ENCODE measurements at places on chromosomes 12 and 14.
A peak's percentile ranks its signal among the peaks of the same experiment; 100 is the strongest.

GRCh38 chr12:40194846-40195245 is 30.0 kb upstream of the LRRK2 start:
- DNase-seq = no peak

DNA sequence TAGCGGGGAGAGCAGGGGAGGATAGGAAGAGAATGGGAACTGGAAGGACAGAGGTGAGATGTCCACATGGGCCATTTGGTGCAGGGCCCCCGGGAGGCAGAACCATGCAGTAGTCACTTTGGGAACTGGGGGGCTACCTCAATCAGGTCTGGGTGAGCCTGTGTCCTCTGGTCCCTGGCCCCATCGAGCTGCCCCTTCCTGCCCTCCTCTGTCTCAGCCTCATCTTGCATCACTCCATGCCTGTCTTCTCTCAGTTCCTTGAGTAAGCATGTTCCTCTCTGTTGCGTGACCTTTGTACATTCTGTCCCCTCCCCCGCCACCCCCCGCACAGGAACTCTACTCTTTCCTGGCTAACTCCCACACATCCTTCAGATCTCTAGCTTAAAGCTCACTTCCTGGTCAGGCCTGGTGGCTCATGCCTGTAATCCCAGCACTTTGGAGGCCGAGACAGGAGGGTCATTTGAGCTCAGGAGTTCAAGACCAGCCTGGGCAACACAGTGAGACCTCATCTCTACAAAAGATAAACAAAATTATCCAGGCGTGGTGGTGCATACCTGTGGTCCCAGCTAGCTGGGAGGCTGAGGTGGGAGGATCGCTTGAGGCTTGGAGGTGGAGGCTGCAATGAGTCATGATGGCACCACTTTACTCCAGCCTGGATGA is 23.2 kb downstream of the FOS start:
- peak; percentile 34 for DNase-seq

DNA sequence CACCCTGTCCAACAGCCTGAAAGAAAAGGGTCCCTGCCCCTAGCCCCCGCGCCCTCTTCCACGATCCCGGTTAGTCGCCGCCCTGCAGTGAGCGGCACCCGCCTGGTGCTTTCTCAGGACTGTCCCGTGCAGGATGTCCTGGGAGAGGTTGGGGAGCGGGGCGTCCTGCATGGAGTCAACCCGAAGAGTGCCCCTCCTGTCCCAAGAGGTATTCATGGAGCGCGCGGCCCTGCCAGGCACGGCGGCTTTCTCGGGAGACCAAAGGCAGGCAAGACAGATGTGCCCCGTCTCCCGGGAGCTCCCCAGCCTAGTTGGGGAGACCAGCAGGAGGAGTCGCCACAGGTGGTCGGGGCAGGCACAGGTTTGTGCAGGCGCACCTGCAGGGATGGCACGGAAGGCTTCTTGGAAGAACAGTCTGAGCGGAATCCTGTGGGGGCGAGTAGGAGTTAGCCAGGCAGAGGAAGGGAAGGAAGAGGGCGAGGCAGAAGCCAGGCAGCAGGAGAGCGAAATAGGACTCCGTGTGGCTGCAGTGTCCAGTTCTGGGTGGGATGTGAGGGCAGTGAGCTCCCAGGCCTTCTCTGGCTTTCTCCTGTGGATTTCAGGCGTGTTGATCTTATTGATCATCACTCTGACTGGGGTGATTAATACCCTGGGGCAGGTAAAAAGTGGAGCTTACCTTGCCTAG is 723 bp downstream of the SIVA1 start:
- DNase-seq = no peak

GRCh38 chr12:95215949-95216348 is 1.3 kb downstream of the FGD6 start:
- no peak for DNase-seq

- no peak for DNase-seq
Measured at GRCh38 chr12:66387117-66387516, 84.8 kb downstream of the HELB start.

- no peak for DNase-seq
Measured at GRCh38 chr14:58077621-58078020, 74.4 kb downstream of the ARMH4 start.

DNA sequence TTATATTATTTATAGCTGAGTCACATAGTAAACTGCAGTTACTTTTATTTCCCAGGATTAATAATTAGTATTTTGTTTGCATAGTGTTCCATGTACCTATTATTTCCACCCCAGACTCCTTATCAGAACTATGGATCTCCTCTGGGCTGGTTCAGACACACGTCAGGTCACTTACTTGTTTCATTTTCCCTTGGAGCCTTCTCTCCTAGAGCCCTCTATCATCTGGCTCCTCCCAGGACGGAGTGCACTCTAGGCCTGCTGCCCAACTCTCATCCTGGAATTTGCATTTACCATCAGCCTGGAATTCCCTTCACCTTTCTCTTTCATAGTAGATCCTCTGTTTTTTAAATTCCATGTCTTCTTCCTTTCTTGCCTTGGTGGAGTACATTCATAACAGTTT is 28.5 kb upstream of the GALNT16 start:
- no peak for DNase-seq

DNA sequence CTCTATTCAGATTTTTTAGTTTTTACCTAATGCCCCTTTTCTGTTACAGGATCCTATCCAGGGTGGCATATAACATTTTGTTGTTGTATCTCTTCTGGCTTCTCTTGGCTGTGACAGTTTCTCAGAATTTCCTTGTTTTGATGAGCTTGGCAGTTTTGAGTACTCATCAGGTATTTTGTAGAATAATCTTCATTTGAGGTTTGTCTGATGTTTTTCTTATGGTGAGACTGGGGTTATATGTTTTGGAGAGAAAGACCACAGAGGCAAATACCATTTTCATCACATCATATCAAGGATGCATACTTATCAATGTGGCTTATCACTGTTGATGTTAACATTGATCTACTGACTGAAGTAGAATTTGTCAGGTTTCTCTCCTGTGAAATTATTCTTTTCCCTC is 14.0 kb upstream of the LYZ start:
- no peak for DNase-seq

- DNase-seq = no peak
Measured at GRCh38 chr14:68898248-68899032, 80.7 kb downstream of the ACTN1 start.

GRCh38 chr14:23119363-23120327 is 590 bp upstream of the CEBPE start:
- no peak for DNase-seq

DNA sequence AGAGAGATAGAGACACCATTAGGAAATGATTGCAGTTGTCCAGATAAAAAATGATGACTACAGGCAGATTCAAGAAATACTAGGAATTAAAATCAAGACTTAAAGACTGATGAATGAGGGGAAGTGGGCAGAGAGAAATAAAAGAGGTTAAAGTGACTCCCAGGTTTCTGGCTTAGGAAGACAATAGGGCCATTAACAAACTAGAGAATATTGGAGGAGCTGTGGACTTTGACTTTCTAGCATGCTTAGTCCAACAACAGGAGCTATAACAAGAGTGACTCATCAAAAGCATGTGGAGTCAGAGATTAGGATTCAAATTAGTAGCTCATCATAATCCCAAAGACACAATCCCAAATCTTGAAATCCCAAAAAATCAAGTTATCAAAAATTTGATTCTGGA is 101.5 kb downstream of the BMP4 start:
- no peak for DNase-seq

DNA sequence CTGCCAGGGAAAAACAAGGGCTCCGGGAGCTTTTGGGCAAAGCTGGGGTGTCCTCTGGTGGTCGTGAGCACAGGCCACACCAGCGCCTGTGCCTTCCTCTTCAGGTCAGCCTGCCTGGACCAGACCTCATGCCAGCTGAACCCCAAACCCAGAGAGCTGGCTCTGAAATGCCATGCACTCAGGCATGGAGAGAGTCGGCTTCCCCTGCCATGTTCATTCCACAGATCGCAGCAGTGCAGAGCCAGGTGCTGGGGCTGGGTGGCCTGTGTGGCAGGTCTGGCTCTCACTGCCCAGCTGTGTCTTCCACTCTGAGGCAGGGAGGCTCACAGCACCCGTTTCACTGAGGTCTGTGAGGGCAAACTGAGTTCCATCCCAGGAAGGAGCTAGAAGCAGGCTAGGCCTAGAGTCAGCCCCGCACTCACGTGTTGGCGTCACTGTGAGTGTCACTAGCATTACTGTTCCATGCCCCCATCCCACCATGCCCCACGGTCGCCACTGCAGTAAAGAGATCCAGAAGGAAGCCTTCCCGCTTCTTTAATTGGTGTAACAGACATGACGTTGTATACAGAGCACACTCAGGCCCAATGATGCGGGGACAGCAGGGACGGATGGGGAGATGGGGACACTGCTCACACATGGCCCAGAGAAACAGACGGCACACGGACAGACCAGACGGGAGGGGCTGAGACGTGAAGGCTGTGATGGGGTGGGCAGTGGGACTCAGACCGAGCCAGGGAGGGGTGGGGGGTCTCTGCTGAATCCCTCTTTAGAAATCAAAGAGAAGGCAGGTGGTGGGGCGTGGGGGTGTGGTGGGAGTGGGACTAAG is 2.7 kb downstream of the ARL6IP4 start:
- DNase-seq = no peak

DNA sequence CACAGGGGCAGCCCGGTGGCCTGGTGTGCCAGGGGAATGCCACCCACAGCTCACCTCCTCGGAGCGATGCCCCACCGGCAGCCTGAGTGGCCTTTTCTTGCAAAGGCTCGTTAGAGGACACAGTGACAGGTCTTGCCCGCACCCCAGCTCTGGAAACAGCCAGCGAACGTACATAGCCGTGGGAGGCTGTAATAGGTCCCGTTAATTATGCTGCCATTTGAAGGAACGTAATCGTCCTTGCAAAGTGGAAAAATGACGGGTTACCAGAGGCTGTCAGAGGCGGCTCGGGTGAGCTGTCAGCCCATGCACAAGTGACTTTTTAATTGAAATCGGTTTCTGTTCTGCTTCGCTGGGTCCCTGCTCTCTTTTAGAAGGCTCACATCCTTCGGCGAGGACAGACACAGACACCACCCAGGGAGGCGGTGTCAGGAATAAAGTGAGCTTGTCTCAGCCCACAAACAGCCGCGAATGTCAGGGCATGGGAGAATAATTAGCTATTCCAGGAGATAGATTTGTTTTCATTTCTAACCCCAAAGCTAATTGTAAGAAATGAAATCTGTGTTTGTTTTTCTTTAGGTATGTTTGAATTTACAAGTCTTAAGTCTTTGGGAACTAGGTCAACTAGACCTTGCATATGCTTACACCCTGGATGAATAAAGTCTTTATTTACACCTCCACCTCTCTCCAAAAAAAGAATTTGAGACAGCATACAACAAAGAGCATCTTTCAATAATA is 77.2 kb upstream of the RFLNA start:
- no peak for DNase-seq

GRCh38 chr14:76713121-76713520 is 48.1 kb upstream of the VASH1 start:
- DNase-seq = no peak

DNA sequence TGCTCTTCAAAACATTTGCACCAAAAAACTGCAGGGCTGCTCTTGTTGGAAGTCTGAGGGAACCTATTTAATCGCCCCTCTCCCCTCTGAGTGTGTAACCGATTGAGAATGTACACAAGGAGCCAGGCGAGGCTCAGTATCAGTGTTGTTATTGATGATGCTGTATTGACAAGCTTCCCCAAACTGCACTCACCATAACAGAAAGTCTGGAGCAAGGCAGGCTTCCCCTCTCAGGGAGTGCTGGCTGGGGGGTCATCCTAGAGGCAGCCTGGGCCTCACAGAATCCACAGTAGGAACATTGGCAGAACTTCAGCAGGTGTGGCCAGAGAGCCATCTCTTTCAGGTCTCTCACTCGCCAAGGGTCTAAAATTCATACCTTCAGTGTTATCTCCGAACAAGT is 58.1 kb upstream of the TUNAR start:
- DNase-seq = no peak

- DNase-seq = no peak
Measured at GRCh38 chr12:132766380-132767085, 4.9 kb upstream of the ANKLE2 start.

GRCh38 chr14:87990682-87991081 is 2.3 kb downstream of the GALC start:
- DNase-seq = no peak

- no peak for DNase-seq
Measured at GRCh38 chr12:47549258-47549657, 156.6 kb downstream of the RPAP3 start.

GRCh38 chr12:50563434-50563787 is 58.6 kb downstream of the DIP2B start:
- no peak for DNase-seq

- no peak for DNase-seq
Measured at GRCh38 chr14:67557656-67558055, 24.6 kb downstream of the PLEKHH1 start.

GRCh38 chr14:101405171-101405883 is 156.0 kb upstream of the DIO3 start:
- no peak for DNase-seq

- no peak for DNase-seq
Measured at GRCh38 chr12:88393017-88393767, 187.1 kb downstream of the KITLG start.

DNA sequence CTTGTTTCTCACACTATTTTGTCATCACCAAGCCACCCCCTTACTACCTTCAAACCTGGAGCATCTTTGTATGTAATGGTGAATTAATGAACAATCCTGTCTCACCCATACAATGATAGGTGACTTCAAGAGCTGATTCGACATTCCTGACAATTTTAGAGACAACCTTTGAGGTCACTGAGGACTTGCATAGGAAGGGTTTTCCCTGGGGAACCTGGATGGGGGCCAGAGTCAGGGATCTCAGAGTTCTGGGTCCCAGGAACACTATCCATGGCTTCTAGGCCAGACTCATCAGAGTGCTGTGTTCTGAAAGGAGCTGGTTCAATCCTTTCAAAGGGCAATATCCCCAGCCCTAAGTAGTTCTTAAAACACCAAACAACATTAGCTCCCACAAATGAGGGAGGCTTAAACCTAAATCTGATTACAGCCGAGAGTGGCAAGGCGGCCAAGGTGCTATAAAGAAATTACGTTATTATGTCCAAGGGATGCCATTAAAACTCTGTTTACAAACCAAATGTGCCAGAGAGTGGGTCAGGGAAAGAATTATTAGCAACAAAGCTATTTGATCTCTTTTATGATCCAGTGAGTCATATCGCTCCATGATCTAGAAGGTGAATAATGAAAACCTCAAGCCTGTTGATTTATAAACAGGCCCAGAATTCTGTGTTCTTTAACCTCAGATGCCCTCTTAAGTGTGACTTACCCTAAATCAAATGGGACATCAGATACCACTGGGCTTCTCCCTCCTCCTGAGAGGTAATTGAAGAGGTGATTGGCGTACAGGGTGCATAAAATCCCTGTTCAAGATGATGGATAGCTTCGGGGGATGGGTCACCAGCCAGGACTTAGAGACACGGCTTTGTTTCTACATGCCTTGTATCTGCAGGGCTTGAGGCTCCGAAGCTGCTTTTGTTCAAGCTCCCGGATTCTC is 230.2 kb upstream of the TBX3 start:
- DNase-seq = no peak

- no peak for DNase-seq
Measured at GRCh38 chr14:68219407-68219806, 399.8 kb downstream of the RAD51B start.

DNA sequence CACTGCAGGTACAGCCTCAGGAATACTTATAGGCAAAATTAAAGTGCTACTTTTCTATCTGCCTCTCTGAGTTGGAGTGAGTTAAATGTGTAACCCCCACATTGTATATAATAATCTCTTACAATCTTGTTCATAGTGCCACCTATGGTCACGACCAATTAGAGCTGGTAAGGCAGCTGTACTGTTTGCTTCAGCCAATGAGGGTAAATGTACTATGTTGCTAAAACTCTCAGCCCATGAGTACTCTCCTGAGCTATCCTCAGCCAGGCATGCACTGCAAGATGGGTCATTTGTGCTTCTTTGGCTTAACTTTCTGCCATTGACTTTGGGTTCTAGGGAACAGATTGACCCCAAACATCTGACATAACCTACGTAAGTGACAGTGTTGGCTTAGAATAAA is 15.0 kb upstream of the MDM2 start:
- no peak for DNase-seq

Data from activated CD4-positive, alpha-beta T cell treated with anti-CD3 and anti-CD28 coated beads, Interleukin-2, amount 50 U/mL, for 4 hours (primary cell).